Endodermal cell (in vitro differentiated cells): ENCODE measurements at places on chromosomes 13 and 19. TPM values are rescaled to one million over a fixed set of nuclear protein-coding genes. Genes with fewer than 3 reads are reported as not detected.

- DNase-seq, result no peak
These were observed 40.8 kb downstream of the TEX29 start for GRCh38 chr13:111361046-111361872.

DNA sequence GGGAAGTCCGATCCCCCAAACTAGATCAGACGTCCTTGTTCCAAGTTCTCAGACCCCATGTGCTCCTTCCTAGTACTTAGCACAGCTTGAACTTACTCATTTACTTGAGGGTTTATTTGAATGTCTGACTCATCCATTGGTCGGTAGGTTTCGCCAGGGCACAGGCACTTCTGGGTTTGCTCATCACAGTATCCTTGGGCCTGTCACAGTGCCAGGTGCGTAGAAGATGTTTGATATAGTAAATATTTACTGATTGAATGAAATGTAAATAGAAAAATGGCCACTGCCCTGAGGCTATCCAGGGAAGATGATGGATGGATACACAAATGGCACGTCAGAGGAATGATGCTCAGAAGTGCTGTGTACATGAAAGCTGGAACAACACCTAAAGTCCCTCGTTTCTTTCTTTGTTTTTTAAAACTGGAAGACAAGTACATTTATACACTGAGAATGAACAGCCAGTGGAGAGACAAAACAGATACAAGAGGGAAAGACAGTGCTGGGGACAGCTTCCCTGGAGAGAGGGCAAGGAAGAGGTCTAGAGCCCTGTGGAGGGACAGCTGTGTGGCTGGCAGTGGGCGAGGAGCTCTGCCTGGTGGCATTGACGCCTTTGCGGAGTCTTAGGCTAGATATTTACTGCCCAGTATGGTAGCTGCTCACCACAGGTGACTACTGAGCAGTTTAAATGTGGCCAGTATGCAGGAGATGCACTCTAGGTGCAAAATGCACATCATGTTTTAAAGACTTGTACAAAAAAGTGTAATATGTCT is 31.2 kb upstream of the KL start:
- no peak for DNase-seq

DNA sequence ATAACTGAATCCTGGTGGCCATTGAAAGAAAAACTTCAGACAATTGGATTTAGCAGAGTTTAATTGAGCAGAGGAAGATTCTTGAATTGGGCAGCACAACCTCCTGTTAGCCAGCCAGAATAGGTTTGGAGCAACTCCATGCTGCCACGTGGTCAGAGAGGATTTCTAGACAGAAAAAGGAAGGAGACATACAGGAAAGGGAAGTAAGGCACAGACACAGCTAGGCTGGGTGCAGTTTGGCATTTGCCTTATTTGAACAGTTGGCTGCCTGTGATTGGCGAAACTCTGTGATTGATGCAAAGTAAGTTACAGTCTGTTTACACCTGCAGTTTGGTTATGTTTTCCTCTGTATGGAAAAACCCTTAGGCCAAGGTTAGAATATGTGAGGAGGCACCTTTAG is 85.8 kb upstream of the SPATA13 start:
- DNase-seq, result no peak

GRCh38 chr19:36028313-36029041 is 4.2 kb downstream of the CLIP3 start:
- no peak for DNase-seq

Gene CLDN10
- 7.0 to 12.9 TPM (median 10.6 TPM) in 3 replicates for total RNA-seq

Gene OR7A5
- not detected in 3 replicates for total RNA-seq

Gene ILF3
- total RNA-seq, result 369 to 695 TPM (median 629 TPM) in 3 replicates

Gene DAND5
- 0.13 and 0.14 TPM in 2 replicates for total RNA-seq

Gene HSPB6
- total RNA-seq, result 0.90 and 1.2 TPM in 2 replicates

Gene CYP2A7
- total RNA-seq, result not detected in 2 replicates

Gene ZNF100
- 20.3 and 20.4 TPM in 2 replicates for total RNA-seq

Gene MAP1S
- total RNA-seq, result 59.5 to 100 TPM (median 90.2 TPM) in 3 replicates

Gene MEF2B
- 1.1 and 1.2 TPM in 2 replicates for total RNA-seq
